T-helper 1 cell (primary cell): ENCODE measurements at places on chromosomes 6 and 20.

- no peak for DNase-seq
These were observed 52.5 kb downstream of the RBL1 start for GRCh38 chr20:37042986-37043972.

DNA sequence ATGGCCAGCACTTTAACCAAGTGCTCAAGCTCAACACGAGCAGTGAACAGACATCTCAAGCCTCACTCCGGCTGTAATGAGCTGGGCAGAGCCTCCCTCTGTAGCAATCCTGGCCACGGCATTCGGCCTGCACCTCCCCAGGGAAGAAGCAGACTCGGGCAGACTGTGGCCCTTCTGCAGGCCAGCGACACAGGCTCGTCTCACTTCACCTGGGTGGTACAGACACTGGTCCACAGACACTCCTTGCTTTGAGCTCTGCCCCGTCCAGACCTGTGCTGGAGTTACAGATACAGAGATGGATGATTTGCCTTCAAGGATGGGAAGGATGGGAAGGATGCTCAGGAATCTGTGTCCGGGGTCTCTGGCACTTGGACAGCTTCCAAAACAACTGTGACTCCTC is 300.9 kb downstream of the PREX1 start:
- no peak for DNase-seq

DNA sequence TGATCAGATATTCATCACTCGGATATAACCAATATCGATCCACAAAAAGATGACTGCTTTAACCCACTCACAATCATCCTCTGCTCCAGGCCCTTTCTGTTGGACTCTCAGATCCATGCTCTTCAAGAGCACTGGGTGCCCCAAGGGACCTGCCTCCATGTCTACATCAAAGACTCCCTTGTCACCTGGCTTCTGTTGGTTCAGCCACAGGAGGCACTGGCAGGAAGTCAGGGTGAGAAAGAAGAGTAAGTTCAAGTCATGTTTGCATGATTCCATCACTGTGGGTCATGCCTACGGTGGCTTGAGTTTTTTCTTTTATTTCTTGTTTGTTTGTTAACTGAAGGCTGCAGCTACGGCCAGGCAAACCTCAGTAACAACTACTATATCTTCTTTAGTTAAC is 243.3 kb downstream of the ADGRG6 start:
- DNase-seq: no peak

GRCh38 chr20:14860410-14860814 is 523.0 kb upstream of the FLRT3 start:
- DNase-seq: no peak

DNA sequence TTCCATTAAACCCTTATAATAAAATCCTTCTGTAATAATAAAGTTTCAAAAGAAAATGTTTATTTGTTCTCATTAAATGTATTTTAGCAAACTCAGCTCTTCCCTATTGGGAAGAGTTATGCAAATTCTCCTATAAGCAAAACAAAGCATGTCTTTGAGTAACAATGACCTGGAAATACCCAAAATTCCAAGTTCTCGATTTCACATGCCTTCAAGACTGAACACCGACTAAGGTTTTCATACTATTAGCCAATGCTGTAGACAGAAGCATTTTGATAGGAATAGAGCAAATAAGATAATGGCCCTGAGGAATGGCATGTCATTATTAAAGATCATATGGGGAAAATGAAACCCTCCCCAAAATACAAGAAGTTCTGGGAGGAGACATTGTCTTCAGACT is 3.8 kb downstream of the IL17A start:
- DNase-seq: no peak
